Gastroesophageal sphincter (tissue), 4 donors: ENCODE measurements at places on chromosomes 4 and X. TPM values are rescaled to one million over a fixed set of nuclear protein-coding genes. Genes with fewer than 3 reads are reported as not detected.

DNA sequence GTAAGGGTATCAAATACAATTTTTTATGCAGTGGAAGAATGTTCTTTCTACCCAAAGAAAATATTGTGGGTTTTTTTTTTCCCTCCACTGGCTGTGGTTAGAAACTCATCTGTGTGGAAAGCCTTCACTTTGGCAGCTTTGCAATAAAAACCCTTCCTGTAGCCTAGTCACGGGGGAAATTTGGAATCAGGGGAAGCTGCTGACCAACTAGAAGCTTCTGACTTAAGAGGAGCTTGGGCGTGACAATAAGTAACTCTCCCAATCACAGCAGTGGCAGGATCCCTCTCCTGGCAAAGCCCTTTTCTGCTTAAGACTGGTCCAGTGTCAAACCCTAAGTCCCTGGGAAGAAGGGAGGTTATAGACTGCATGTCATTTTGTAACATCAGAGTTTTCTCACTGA is 87.9 kb downstream of the LRRC66 start:
- ATAC-seq: no peak

DNA sequence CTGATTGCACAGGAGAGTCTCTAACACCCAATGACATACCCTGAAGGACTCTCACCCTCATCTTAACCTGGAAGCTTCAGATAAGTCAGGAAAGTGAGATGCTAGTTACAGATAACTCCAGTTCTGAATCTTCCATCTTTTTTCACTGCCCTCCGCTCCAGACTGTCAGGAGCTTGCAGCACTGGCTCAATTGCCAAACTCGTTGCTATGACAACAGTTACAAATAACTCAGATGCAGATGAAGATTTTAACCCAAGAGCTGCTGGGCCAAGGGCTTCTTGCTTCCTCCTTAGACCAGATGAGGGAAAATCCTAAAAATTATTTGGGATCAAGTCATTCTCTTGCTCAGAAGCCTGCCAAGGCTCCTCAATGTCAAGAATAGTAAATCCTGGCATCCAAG is 109.1 kb upstream of the HUWE1 start:
- no peak for ATAC-seq

GRCh38 chrX:76148753-76149152 is 24.1 kb upstream of the PBDC1 start:
- ATAC-seq: no peak

Gene ODAPH
- not detected for total RNA-seq

Gene AMMECR1
- 3.6 TPM for total RNA-seq

Gene OTC
- not detected for total RNA-seq

Gene ATP1B4
- total RNA-seq: not detected

- ATAC-seq: no peak
These were observed 164.4 kb downstream of the RBMX2 start for GRCh38 chrX:130566028-130566683.

GRCh38 chrX:102154900-102155805 is 624 bp downstream of the BEX5 start:
- peak; percentile 28 for ATAC-seq

Gene SPANXB1
- not detected for total RNA-seq

DNA sequence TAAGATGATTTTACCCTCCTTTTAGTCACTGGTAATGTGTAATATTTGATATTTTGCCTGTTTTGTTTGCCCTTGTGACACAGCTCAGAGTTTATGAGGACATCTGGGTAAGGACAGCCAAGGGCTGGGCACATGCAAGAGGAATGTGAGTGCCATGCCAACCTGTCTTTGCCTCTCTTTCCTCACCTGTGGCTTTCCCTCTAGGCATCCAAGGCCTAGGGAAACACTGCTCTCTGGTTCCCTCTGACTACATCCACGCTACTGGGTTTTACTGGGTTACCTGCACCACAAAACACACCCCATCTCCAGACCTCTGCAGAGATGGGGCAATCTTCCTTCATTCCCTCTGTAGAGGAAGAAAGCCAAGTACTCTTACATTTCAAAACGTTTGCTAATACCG is 7.7 kb downstream of the HPGDS start:
- ATAC-seq: peak; percentile 39

Gene ARFIP1
- 34.9 TPM for total RNA-seq

Gene COMMD8
- 15.5 TPM for total RNA-seq

- peak; percentile 48 for ATAC-seq
These were observed 49.1 kb downstream of the APOOL start for GRCh38 chrX:85052636-85053343.

DNA sequence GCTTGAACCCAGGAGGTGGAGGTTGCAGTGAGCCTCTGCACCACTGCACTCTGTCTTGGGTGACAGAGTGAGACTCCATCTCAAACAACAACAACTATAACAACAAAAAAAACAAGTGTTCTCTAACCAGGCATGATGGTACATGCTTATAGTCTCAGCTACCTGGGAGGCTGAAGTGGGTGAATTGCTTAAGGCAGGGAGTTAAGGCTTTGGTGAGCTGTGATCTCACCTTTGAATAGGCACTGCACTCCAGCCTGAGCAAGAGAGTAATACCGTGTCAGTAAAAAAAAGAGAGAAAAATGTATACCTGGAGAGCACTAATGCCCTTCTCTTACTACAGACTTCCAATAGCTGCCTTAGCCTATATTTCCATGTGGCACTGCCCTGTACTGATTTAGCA is 18.9 kb upstream of the USP9X start:
- ATAC-seq: no peak

GRCh38 chr4:100117750-100118149 is 72.5 kb downstream of the DDIT4L start:
- no peak for ATAC-seq

Gene TRIM60
- not detected for total RNA-seq

GRCh38 chr4:17063888-17064287 is 165.4 kb upstream of the LDB2 start:
- ATAC-seq: no peak

DNA sequence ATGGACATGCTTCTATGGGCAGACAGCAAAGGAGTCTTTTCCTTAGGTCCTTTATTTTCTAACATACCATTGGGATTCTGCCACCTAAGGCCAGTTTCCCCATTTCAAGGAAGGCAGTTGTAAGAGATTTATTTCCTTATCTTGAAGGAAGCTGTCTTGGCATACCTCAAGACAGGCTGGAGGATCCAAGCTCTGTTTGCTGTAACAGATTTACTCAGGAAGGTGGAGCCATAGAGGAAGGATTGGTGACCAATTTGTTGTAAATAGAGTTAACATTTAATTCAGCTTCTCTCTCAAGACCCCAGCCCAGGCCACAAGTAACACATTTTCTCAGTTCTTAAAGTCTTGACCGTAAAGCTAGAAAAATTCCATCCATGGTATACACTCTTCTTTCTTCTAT is 131.6 kb upstream of the TENM3 start:
- ATAC-seq: no peak

DNA sequence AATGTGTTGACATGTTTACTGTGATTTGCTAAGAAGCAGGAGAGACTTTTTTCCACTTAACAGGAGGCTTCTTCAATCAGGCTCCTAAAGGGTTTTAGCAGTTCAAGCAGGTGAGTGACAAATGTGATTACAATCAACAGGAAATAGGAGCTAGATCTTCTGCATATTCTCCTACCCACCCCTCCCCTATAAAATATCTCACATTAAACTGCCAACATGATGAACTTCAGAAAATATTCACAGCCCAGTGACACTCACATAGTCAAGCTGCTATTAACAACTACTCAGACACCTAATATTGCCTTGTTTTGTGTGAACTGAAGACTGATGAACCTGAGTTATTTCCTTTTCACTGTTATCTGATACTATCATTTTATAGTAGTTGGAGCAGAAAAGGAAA is 55.9 kb upstream of the ANTXR2 start:
- no peak for ATAC-seq

DNA sequence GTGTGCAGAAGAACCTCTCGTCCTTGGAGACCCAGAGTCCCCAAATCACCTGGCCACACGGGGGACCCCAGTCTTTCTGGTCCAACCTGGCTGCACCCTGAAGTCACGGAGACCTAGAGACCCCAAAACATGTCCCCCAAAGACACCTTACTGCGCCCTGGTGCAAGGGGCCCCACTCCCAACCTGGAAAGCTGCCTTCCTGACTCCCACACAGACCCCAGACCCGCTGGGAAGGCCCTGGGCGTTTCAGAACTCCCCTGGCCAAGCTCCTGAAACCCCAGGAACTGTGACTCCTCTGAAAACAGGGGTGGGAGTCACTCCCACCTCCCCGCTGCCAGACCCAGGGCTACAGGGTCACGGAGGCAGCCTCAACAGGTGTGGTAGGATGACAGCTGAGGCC is 12.7 kb upstream of the SHOX start:
- no peak for ATAC-seq

Gene USP17L27
- total RNA-seq: not detected

- ATAC-seq: peak; percentile 81
These were observed 377.0 kb downstream of the ZNF674 start for GRCh38 chrX:46168254-46168653.

Gene XK
- 11.6 TPM for total RNA-seq

- no peak for ATAC-seq
These were observed 74.2 kb downstream of the PPA2 start for GRCh38 chr4:105399532-105400161.

Gene IL2
- not detected for total RNA-seq

- ATAC-seq: no peak
These were observed 12.5 kb upstream of the ASIC5 start for GRCh38 chr4:155878611-155879010.

- ATAC-seq: no peak
These were observed 70.9 kb upstream of the FBXW7 start for GRCh38 chr4:152606753-152607152.

DNA sequence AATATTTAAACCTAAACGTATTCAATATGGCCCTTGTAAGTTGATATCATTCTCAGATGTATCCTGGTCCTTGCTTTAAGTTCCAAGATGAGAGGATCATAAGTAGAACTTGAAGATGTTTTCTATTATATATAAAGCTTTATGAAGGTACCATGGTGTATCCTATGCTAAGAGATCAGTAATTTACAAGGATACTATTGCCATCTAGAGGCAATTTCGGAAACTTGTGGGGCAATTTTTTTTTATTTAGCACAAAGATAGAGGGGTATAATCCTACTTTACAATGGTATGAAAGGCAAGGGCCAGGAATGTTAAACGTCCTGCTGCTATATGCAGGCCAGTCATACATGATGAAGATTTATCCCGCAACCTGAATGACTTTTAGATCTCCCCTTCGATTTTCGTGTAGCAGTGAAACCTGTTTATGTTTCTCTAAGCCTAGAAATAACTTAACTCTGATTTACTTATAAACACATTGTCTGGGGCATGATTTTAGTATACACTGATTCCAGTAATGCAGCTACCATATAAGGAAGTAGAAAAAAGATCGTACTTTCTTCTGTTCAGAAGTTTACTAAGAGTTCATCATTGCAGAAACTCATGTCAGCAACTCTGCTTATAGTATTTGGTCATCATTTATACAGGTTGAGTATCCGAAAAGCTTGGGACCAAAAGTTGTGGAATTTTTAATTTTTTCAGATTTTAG is 2.6 kb downstream of the SLC25A31 start:
- ATAC-seq: peak; percentile 34

DNA sequence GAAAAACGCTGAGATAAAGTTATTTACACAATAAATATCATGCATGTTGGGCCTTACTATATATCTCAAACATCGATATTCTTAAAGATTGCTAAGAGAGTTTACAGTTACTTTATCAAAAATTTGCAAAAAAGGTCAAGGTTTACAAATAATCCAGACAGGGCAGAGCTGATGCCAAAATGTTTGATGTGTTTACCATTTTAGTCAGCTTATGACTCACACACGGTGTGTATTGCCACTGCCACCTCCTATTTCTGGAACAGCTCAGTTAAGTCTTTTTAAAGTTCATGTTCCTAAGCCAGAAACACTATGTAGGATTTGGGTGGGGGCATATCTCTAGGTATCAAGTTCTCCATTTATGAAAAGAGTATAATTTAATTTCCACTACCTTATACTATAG is 580.6 kb downstream of the INPP4B start:
- ATAC-seq: no peak
